ENCODE measurements at places on chromosomes 12 and 14. TPM values are rescaled to one million over a fixed set of nuclear protein-coding genes. Genes with fewer than 3 reads are reported as not detected.

Gene SDR9C7
- total RNA-seq, result not detected

DNA sequence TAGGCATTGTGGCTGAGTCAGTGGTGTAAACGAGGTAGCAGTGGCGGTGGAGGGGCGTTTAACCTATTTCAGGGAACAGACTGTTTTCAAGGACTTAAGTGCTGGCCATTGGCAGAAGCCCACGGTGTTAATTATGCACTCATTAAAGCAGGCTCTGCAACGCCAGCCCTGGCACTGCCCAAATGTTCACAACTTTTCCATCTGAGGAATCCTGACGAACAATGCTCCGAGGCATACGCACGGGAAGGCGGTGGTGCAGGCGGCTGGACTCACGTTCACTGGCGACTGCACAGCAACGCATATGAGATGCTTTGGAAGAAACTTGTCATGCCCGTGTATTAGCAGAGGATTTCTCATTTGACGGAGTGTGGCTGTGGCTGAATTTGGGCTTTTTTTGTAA, 70.6 kb upstream of the SLC24A4 start:
- H3K4me1 ChIP-seq, result peaks cover 2% of the 10 kb centered on the region
- peaks cover 59% of the 10 kb centered on the region for H3K27me3 ChIP-seq
- H3K4me3 ChIP-seq, result no peak overlapping the region
- no peaks in the 10 kb centered on the region for H3K36me3 ChIP-seq
- DNase-seq, result no peak

Gene ETFBKMT
- 3.7 TPM for total RNA-seq

- peak within 1 kb of the TSS; percentile 49 for H3K27ac ChIP-seq
- no peak for DNase-seq
- peaks cover 75% of the 10 kb centered on the region for H3K4me1 ChIP-seq
- no peaks in the 10 kb centered on the region for H3K36me3 ChIP-seq
- H3K4me3 ChIP-seq, result peak within 1 kb of the TSS; percentile 88
Measured at GRCh38 chr12:57216014-57216911, at the start of gene NXPH4. Gene NXPH4 (plus strand): TSS chr12:57216794. CDS start chr12:57216970, 176 bp downstream.

GRCh38 chr14:102620413-102620812, 28.0 kb downstream of the RCOR1 start:
- no peak overlapping the region for H3K27ac ChIP-seq
- no peaks in the 10 kb centered on the region for H3K36me3 ChIP-seq
- H3K27me3 ChIP-seq, result no peaks in the 10 kb centered on the region
- DNase-seq, result no peak
- no peak overlapping the region for H3K4me3 ChIP-seq
